ENCODE measurements at places on chromosomes 11 and 22.

- DNase-seq: no peak
These were observed 88.0 kb upstream of the SHISAL1 start for GRCh38 chr22:44400763-44401060.

DNA sequence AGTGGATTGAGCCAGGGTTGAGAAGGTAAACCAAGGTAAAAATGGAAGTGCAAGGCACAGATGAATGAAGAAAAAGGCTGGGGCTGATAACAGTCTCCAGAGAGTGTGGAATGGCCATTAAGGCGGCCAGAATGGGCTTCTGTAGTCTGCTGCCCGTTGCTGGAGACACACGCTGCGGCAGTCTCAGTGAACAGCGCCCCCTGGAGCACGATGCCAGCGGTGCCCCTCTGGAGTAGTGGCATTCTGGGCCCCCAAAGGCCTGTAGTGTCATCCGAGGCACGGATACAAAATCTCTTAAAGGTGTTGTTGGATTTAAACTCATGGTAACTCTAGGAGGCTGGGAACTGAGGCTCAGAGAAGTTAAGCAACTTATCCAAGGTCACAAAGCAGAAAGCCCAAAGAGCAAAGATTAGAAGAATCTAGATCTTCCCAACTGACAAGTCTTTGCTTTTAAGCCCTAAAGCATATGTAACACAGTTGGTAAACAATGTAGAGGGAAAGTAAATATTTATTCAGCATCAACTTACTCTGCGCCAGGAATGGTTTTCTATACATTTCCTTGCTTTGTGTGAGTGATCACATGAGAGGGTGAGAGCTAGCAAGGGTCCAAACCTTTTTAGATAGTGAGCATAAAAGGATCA, 18.2 kb downstream of the KCNJ1 start:
- no peak for DNase-seq

DNA sequence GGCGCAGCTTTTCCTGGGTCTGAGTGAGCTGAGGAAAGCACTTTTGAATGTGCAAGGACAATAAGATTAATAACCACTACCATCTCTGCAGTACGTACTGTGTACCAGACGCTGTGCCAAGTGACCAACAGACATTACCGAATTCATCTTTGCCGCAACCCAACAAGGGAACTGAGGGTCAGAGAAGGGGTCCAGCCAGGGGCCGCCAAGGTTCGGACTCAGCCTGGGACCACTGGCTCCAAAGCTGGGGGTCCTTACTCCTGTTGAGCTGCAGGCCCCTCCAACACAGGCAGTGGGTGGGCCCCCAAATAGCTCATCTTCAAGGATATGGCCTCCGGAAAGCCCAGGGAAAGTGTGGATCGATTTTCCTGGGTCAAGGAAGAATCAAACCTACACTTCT, 55.0 kb upstream of the EMID1 start:
- DNase-seq: no peak

- no peak for DNase-seq
These were observed 130.5 kb downstream of the LARGE1 start for GRCh38 chr22:33789690-33790253.

DNA sequence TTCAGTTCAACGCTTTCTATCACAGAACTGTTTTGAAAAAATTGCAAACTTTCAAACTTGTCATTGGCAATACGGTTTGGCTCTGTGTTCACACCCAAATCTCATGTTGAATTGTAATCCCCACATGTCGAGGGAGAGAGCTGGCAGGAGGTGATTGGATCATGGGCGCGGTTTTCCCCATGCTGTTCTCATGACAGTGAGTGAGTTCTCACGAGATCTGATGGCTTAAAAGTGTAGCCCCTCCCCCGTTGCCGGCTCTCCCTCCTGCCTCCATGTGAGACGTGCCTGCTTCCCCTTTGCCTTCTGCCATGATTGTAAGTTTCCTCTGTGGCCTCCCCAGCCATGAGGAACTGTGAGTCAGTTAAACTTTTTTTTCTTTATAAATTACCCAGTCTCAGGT, 1144.0 kb downstream of the BRD1 start:
- no peak for DNase-seq

DNA sequence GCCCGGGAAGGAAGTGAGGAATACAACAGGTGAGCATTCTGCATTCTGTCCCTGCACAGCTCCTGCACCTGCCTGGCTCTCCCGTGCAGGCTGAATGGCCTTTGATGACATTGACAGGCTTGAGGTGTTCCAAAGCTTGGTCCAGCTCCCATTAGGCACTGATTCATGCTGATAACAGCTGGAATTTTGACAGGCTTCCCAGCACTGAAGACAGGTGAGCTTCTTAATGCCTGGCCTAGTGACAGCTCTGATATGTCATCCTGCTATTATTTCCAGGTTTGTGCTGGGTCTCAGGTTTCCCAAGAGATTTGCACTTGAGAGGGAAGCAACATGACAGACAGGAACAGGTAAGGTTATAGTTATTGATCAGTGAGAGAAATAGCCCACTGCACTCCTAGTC, 58.0 kb upstream of the MTNR1B start:
- no peak for DNase-seq

DNA sequence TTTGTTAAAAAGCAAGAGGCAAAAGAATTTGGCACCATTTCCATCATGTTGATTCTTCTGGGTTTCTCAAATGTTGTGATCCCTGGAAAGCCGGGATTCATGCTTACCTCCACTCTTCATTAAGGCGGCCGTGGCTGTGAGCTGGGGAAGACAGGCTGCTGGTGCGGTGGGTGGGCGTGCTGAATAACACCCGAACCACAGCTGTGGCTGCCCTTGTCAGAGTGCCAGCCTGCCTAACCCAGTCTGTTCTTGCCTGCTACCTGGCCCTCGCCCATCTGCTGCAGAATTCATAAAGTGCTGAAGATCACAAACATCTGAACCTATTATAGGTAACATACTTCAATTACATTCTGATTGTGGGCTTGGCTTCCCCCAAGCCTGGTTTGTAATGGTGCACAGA, 95.8 kb upstream of the RCN1 start:
- no peak for DNase-seq

GRCh38 chr11:8097062-8097461, 16.1 kb downstream of the TUB start:
- DNase-seq: no peak

DNA sequence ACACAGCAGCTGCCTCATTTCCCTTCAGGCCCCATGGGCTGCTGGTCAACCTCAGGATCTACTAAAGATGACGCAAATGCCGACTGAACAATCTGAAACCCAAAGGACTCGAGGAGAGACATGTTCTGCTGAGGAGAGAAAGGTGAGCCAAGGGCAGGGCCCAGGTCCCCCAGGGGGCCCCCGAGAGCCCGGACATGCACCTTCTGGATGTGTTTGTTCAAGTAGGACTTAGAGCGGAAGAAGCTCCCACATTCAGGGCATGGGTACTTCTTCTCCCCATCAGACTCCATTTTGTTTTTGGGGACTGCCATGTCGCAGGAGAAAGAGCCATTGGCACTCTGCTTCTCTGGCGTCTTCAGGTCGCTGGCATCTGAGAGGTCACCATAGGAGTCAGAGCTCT, 19.3 kb downstream of the PATZ1 start:
- DNase-seq: no peak

- no peak for DNase-seq
These were observed 24.5 kb upstream of the MMP8 start for GRCh38 chr11:102749101-102749722.

GRCh38 chr11:43947003-43947500, 4.6 kb downstream of the C11orf96 start:
- no peak for DNase-seq

DNA sequence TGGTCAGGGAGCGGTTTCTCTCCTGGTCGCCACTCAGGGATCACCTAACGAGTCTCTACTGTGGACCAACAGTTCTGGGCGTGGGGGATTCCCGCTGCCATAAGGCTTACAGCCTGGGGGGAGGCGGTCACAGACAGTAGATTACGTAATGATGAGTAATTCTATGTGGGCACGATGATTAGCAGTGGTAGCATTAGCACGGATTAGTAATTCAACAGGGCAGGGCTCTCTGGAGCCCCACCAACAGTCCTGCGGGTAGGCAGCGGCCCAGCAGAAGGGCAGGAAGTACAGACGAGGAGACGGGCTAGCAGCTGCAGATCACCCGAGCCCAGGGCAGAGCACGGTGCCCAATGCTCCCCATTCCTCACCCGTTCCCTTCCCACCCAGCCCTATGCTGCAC, 3.6 kb downstream of the SHISAL1 start:
- peak; percentile 83 for DNase-seq

DNA sequence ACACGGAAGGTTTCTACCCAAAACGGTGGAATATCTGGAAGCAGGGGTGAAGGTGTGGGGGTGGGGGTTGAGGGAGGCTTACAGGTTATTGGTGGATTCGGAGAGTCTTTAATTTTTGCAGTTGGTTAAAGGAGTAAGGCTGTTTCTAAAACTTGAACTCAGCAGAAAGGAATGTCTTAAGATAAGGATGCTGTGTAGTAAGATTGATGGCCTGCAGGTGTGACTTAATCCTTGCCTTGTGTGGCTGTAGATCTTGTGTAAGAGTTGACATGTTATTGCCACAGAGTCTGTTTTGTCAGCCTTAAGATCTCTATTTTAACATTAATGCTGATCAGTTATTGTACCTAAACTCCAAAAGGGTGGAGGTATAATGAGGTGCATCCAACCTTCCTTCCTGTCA, 16.4 kb upstream of the OR6M1 start:
- DNase-seq: no peak

DNA sequence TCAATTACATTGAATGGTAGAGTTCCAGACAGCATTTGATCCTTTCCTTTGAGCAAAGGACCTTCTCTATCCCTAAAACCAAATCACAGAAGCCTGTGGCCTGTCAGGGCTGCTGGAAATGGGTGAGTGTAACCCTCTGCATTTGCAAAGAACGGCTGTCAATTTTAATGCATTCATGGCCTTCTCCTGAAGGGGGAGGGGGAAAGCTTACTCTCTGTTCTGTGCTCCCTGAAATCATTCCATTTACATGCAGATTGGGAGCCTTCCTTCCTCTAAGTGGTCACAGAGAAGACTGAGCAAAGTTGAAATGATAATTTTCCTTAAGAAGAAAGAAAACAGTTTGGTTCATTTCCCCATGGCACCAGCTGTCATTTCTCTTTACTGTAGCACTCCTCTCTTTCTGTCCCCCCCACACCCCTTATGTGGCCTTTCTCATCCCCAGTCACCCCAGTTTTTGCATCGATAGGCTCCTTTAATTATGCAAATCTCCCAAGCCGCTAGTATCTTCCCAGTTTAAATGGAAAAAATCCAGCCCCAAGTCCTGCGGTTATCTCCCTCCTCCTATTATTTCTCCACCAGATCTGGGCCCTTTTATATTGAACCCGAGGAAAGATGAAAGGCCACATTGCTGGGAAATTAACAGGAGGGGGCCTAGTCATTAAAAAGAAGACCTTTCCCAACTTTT, 109.4 kb upstream of the KIRREL3 start:
- no peak for DNase-seq

DNA sequence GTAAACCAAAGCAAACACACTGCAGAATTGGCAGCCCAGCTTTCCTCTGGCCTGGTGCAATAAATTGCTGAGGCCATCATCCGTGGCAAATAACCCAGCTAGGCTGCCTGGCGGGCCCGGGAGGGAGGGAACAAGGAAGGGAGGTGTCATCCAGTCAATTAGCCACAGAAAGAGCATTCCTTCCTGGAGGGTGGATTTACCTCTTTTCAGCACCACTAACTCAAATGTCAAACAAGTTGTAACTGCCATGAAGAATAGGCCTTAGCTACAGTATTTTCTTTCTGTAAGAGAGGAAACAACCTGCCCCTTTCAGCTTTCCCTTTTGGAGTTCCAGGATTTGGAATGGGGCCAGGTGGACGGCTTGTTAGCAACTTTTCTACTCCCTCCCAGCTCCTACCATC, 163.8 kb upstream of the BDNF start:
- DNase-seq: no peak

DNA sequence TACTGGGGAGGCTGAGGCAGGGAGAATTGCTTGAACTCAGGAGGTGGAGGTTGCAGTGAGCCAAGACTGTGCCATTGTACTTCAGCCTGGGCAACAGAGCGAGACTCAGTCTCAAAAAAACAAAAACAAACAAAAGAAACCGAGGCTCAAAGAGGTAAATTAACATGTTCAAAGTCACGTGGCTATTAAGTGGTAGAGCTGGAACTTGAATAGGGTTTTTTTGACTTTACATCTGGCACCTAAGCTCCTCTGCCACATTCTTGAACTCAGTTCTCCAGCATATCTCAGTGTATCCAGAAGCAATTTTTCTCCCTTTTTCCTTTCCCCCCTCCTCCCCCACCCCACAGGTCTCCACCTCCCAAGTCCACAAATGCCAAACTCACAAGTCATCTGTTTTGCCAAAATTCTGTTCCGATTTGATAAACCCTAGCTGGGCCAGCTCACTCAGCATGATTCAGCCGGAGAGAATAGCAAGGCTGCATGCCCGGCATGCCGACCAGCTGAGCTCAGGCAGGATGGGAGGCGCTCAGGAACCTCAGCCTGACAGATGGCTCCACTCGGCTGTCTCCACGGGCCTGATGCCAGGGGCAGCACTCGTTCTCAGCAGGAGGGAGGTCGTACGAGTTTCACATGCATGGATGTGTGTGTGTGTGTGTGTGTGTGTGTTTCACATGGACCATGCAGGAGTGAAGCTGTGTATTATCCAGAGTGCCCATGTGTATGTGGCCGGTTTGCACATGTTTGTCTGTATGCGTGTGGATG, 63.2 kb upstream of the RRAS2 start:
- DNase-seq: peak; percentile 99

DNA sequence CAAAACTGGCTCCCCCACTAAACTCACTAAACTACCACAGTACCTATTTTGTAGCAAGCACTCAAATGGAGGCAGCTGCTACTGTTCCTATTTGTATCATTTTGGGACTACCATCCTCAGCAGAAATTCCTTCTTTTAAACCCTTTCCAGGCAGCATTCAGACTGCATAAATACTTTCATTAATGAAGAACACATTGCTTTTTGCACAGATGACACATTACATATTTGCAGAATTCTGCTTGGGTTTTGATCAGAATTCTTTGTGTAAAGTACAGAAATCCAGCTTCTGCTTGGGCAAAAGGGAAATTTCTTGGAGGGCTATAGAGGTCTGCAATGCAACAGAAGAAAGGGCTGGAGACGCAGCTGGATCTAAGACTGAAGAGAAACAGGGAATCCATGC, 24.2 kb downstream of the RBX1 start:
- DNase-seq: no peak

GRCh38 chr22:45787759-45788158, 116.1 kb downstream of the ATXN10 start:
- DNase-seq: no peak

DNA sequence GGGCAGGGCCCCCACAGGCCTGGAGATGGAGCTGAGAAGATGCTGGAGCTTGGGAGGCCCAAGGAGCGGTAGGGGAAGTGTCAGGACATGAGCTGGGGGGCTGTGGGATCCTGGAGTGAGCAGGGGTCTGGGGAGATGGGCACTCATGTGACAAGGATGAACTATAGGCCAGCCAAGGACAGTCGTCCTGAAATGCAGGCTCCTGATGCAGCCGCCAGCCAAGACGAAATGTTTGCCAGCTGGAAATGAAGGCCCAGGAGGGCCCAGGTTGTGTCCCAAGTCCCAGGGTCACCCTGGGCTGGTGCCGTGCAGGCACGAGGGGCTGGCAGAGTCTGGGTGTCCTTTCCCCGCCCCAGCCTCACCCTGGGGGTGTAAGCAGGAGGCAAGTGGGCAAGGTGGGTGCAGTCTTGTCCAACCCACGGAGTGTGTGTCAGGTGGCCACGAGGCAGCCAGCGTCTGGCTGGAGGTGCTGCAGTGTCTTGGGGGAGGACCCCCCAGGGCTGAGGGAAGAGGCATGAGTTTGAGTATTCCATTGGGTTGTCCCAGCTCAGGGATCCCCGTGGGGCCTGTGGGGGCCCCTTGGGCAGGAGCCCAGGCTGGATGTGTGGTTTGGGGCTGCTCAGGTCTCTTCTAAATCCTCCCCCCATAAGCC, 21.4 kb downstream of the MRGPRG start:
- no peak for DNase-seq
